ENCODE measurements at places on chromosomes 1 and 21.

GRCh38 chr1:154519591-154519991 is 17.4 kb upstream of the SHE start:
- DNase-seq, result no peak

DNA sequence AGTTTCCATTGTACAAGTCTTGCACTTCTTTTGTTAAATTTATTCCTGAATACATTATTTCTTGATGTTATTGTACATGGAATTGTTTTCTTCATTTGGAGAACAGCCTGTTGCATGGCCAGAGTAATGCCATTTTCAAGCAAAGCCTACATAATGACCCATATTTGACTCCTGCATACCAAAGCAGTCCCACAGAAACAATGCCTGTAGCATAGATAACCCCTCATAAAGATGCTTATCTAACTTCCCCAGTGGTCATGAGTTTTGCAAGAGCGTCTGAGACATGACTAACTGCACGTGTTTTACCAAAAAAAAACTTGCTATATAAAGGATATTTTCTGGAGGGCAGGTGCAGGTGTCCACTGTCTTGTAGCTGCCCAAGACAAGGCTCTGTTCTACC is 30.3 kb upstream of the RLF start:
- no peak for DNase-seq

DNA sequence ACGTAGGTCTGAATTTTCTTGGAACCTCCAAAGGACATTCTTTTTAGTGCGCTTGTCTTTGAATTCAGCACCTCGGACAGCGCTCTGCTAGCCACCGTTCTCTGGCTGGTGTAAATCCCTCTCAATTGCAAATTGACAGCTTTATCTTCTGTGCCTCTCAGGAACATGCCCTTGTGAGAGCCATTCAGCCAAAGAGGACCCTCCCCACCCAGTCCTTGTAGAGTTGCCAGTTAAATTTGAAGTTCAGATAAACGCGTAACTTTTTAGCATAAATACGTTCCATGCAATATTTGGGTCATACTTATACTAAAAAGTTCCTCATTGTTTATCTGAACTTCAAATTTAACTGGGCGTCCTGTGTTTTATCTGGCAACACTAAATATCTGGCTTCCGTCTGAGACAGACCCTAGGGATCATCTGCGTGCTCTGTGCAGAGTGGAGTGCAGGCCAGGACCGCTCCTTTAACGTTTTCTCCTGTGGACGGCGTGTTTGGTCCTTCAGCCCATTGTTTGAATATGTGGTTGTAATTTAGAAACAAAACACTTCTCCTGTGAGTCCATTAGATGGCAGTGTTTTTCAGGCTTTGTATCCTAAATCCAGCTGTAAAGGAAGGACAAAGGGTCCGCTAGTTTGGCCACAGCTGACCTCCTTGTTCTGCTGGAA is 7.0 kb downstream of the KCNAB2 start:
- DNase-seq, result peak; percentile 37

DNA sequence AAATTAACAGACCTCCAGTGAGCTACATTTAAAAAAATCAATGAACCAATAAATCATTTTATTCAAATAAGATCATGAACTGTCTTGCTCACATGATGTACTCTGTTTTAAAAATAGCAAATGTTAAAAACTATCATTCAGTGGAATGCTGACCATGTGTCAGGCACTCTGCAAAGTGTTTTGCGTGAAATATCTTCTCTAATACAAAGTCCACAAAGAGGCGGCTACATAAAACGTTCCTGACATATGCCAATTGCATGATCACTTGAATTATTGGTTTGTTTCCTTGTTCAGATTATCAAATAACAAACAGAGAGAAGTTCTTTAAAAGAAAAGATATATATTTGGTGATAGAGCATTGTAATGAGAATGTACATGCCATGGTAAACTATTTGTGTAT is 10.7 kb downstream of the FMO2 start:
- DNase-seq, result no peak

- no peak for DNase-seq
Observed at GRCh38 chr1:85220756-85221201, 20.0 kb upstream of the SYDE2 start.

- DNase-seq, result peak; percentile 70
Observed at GRCh38 chr1:1250786-1251284, 4.3 kb upstream of the C1QTNF12 start.

- no peak for DNase-seq
Observed at GRCh38 chr1:156781585-156782186, 14.4 kb downstream of the PRCC start.

- no peak for DNase-seq
Observed at GRCh38 chr1:48726139-48726538, 50.6 kb downstream of the BEND5 start.

- DNase-seq, result no peak
Observed at GRCh38 chr21:23009360-23009759, 2011.2 kb downstream of the NCAM2 start.

- no peak for DNase-seq
Observed at GRCh38 chr1:38680801-38681510, 178.6 kb downstream of the RRAGC start.

DNA sequence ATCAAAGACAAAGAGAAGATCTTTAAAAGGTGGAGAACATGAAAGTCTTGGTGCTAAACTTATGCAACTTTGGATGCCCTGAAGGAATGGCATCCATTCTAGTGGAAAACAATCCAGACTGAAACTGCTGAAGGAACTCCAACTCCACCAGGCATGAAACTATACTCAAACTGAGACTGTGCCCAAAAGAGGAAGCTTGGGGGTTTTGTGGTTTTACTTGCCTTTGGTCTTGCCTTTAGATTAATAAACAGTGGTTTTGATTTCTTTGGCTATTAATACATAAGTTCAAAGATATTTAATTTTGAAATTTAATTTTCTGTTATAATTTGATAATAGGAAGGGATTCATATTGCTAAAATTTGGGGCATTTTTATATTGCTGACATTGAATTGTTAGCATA is 17.4 kb upstream of the SLC30A10 start:
- peak; percentile 13 for DNase-seq

DNA sequence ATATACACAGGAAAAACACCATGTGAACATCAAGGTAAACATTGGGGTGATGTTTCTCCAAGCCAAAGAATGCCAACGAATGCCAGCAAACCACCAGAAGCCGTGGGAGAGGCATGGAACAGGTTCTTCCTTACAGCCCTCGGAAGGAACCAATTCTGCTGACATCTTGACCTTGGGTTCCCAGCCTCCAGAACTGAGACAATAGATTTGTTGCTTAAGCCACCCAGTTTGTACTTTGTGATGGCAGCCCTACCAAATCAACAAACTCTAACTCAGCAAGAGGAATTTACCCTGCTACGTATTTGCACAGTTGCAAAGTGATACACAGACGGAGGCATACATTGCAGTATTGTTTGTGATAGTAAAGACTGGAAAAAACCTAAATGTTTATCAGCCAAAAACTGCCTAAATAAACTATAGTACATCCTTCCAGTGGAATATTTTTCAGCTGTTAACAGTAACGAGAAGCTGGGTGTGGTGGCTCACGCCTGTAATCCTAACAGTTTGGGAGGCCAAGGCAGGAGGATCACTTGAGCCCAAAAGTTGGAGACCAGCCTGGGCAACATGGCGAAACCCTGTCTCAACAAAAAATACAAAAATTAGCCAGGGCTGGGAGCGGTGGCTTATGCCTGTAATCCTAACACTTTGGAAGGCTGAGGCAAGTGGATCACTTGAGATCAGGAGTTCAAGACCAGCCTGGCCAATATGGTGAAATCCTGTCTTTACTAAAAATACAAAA is 12.5 kb upstream of the ZC3H12A start:
- DNase-seq, result no peak

DNA sequence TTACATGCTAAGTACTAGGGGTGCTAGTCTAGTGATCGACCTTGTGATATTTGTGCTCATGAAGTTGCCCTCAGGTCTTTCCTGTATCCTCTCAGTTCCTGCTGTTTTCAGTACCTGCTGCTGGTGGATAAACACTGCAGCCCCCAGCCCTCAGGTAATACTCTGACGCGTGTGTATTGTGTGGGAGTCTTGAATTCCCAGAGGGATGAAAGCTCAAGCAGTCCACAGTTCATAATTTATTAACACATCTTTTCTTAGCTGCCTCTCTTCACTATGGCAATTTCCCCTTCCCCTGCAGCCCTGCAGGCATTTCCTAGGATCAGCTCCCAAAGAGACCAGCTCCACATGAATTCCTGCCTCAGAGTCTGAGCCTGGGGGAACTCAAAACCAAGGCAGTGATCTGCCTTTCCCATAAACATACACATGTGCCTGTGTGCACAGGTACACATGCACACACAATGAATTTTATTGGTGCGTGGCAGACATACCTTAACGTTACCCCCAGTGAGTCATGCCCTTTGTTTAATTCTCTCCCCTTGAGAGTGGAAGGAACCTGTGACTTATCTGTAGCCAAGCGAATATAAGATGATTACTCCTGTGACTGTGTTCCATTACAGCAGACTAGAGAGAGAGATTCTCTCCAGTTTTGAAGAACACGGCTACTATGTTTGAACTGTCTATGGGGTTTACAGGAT is 14.1 kb upstream of the HMGCS2 start:
- no peak for DNase-seq

DNA sequence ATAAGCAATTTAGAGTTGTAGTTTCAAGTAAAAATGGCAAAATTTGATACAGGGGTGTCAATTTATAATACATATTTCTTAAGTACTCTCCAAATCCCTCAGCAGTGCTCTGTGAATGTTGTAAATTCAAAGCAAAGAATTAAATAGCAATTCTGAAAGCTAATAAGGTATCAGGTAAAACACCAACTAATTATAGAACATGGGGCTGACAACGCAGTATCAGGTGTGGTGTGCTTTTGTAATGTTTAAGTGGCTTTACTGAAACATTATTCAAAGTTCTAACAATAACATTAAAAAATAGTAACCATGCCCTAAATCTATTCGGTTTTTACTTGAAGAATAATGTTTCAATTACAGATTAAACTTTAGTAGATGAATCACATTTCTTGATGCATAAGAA is 1271.2 kb upstream of the ADGRL2 start:
- DNase-seq, result no peak

DNA sequence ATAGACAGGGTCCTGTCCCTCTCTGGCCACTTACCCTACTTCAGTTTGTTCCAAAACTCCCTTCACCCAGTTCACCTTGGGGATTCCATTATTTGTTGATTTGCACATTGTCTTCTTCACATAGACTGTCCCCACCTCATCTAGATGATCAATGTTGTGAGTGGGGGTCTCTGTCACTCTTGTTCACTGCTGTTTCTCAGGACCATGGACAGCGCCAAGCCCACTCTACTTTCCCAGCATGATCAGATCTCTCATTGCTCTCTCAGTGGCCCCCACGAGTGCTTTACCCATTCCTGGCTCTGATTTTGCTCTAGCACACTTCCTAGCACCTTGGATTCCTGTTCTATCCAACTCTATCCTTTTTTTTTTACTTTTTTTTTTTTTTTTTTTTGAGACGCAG is 45.4 kb upstream of the IGSF21 start:
- no peak for DNase-seq
